ENCODE measurements at places on chromosomes 12 and 14.
A peak's percentile ranks its signal among the peaks of the same experiment; 100 is the strongest.

DNA sequence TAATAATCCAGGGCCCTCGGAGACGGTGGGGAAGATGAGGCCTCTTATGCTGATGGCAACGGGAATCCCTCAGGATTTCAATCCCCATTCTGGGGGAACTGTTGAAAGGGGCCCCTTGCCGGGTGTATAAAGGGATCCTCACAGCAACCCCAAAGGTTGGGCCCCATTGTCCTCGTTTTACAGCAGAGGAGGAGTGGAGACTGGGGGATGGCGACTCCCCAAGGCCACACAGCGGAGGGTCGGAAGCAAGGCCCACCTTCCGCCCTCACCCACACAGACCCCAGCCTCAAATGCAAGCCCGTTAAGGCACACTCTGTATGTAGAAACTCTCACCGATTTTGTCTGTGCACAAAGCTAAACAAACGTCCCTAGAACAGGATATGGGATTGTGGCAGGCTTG lies 327.9 kb upstream of the DIO3 start:
- no peak for DNase-seq

- no peak for DNase-seq
Measured at GRCh38 chr14:53964249-53964648, 7.6 kb upstream of the BMP4 start.

- DNase-seq: no peak
Measured at GRCh38 chr14:44609876-44610510, 102.9 kb upstream of the FSCB start.

- DNase-seq: no peak
Measured at GRCh38 chr14:51507906-51508511, 143.7 kb upstream of the FRMD6 start.

DNA sequence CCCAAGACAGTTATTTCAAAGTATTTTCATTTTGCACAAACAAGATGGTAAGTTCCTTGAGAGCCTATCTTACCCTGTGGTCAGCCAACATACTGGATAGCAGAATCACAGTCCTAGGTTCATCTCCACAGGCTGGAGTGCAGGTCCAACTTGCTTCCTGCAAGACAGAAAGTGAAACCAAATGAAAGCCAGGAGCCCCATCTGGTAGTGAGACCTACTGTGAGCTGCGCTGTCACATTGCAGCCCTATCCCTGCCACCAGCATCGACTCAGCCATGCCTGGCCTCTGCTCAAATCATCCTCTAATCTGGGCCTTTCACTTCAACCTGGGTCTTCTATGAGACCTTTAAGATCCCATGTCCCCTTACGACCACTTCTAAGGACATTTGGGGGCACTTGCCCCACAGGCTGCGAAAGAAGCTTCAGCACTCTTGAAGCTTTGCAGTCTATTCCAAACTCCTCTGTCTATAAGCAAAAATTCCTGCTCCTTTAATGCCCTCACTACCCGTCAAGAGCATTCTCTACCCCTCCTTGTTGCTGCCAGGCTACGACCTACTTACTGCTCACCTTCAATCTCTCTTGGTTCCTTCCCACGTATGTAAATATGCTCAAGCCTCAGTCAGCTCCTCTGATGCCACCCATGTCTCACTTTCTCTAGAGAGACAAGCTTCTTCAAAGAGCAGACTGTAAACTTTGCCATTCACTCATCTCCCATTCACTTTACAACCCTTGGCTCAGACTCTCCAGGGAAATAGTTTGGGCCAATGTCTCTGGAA lies 55.9 kb upstream of the TSPAN11 start:
- DNase-seq: no peak

DNA sequence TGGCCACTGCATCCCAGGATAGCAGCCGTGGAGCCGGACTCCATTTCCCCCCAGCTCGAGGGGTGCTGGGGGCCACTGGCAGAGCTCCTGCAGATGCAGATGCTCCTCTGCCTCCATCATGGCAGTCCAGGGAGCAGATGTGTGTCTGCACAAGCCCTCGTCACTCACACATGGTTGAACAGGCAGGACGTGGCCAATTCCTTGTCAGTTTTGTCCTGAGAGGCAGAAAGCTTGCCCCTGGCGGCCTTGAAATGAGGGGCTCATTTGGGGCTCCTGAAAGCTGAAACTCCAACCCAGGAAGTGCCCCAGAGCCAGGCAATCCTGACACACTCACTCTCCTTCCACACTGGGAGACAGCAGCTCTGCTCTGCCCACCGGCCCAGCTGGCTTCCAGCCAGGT lies 100.9 kb upstream of the C14orf180 start:
- no peak for DNase-seq

DNA sequence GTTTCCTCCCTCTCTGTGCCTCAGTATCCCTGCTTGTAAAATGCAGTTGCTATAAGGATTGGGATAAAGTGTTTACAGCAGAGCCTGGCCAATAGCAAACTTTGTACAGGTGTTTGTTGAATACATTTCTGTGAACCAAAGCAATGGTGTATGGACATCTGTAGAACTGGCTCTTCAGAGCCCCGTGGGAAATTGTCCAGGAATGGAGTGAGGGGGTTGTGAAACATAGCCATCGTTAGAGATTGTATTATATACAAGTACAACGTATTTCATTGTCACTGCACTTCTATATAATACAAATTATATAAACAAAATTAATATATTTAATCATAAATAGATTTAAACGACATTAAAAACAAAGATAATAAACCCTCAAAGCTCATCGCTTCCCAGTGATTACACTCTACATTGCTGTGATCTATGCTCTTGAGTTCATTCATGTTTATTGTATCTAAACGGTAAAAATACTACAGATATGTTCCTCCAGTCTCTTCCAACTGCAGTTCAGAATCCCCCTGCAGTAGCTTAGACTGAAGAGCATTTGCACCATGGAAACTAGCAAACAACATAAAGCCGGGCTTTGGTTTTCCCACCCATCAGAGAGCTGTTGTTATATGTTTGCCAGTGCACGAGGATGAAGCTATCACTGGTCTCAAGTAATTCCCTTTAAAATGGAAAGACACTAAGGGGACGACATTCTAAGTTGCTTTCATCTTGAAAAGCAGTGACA lies 216.7 kb downstream of the TMEM132C start:
- no peak for DNase-seq

DNA sequence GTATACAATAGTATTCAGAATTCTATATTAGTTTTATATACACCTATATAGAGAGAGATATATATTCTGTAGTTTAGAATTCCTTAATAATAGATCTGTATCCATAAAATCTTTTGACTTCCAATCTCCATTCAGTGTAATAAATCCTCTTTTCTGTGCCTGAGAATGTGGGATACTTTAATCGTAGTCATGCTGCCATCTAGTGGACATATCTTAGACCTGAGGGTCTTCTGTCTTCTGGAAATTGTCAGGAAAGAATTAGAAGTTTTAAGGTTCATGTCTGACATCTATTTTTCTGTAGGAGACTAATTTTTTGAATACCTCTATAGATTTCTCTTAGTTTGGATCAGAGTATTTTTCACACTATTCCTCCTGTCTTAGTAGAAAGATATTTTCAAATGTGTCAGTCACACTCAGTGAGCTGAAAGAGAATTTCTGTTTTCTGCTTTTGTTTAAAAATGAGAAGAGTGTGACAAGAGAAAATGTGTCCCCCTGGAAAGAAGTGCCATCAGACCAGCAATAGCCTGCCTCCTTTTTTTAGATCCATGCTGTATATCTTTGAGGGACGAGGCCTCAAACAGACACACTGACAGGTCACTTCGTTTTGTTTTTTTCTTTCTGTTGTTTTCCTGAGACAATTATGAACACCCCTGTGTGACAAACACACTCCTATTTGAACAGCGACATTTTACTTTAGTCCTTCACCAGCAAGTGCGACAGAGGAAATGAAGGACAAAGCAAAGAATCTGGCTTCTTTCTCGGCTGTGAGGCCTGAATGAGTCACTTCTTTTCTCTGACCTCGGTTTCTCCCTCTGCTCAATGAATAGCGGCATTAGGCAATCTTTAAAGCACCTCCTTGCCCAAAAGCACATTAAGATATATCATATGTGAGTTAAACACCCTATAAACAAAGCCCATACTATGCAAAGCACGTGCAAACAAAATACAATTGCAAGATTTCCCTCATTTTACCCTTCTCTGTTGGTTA lies 96.3 kb downstream of the GALC start:
- DNase-seq: no peak

GRCh38 chr14:68979722-68980451 lies 785 bp upstream of the ACTN1 start:
- DNase-seq: peak; percentile 22

GRCh38 chr12:123075646-123076171 lies 75.2 kb downstream of the PITPNM2 start:
- peak; percentile 18 for DNase-seq

DNA sequence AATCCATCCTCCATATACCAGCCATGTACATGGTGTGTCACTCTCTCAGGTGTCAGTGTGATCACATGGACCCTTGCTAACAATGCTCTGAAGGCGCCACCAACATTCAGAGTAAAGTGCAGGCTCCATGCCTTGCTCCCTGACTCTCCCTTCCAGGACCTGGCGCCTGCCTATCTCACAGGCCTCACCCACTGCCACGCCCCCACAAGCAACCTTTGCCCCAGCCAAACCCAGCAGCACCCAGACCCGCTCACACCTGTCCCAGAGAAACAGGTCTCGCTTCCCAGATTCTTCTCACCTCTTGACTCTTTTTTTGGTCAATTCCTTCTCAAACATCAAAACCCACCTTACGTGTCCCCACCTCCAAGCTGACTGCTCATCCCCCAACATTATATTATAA lies 52.3 kb downstream of the KCNK10 start:
- DNase-seq: no peak

DNA sequence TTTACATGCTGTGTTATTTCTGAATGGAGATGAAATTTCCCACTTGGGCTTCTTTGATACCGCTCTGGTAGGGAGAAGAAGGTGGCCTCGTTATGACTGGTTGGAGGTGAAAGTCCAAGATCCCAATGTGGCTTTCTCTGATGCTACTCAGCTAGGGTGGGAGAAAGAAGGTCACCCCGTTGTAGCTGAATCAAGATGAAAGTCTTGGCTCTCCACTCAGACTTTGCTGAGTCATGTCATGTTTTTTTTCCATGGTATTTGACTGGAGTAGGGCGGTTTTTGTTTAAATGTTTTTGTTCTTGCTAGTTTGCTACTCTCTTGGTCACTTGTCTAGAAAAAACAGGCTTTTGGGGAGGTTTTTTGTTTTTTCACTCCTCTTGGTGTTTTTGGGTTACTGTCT lies 2.4 kb upstream of the PDE6H start:
- no peak for DNase-seq

GRCh38 chr12:103333676-103334075 lies 162.1 kb downstream of the C12orf42 start:
- DNase-seq: no peak

GRCh38 chr12:11171969-11172675 lies 1.1 kb downstream of the SMIM10L1 start:
- DNase-seq: no peak

DNA sequence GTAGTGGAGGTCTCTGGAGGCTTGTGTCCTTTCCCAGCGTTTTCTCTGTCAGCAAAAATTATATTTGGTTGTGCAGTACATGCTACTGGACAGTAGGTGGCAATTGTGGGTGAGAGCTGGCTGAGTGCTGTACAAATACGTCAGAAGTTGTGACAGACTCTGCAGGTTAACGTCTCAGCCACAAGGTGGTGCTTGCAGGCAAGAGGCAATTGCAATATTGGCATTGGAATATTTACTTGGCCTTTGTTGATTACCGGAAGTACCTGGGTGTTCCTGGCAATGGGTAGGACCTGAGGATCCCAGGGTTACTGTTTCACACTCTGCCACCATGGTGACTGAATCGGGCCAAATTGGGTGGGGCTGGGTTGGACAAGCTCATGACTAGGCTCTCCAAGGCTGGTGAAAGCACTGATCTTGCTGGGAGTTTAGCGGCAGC lies 333.9 kb upstream of the LMO3 start:
- peak; percentile 25 for DNase-seq

- DNase-seq: no peak
Measured at GRCh38 chr12:84355561-84355960, 557.0 kb downstream of the SLC6A15 start.
